AG10803 (cell line): ENCODE measurements at places on chromosomes 11 and 22.

- DNase-seq, result no peak
These were observed 13.1 kb upstream of the ACCSL start for GRCh38 chr11:44034639-44035038.

- DNase-seq, result no peak
These were observed 102.8 kb downstream of the GGTLC2 start for GRCh38 chr22:22746963-22747933.

GRCh38 chr11:122209619-122210366 is 93.8 kb upstream of the BLID start:
- peak; percentile 86 for DNase-seq

GRCh38 chr11:94477624-94478023 is 16.0 kb downstream of the MRE11 start:
- no peak for DNase-seq

- no peak for DNase-seq
These were observed 4.4 kb downstream of the EXPH5 start for GRCh38 chr11:108589136-108589535.

- no peak for DNase-seq
These were observed 139.6 kb downstream of the TRIM44 start for GRCh38 chr11:35802221-35802620.

GRCh38 chr22:30673136-30673535 is 5.5 kb upstream of the DUSP18 start:
- DNase-seq, result no peak

DNA sequence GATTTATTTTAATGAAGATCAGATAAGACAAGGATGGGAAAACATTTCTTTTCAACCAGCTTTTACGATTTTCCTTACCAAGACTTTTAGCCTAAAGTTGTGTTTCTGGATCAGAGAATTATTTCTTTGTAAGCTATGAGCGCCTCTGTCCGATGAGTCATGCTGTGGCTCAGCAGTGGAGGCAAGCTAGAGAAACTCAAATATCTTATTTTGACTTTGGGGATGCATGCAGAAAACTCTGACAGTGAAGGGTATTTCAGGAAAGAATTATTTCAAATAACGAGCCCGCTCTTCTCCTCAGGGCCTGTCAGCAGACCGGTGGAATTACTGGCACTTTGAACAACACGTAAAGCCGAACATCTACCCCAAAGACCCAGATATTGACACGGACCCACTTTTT is 77.9 kb upstream of the OR5AK2 start:
- no peak for DNase-seq

DNA sequence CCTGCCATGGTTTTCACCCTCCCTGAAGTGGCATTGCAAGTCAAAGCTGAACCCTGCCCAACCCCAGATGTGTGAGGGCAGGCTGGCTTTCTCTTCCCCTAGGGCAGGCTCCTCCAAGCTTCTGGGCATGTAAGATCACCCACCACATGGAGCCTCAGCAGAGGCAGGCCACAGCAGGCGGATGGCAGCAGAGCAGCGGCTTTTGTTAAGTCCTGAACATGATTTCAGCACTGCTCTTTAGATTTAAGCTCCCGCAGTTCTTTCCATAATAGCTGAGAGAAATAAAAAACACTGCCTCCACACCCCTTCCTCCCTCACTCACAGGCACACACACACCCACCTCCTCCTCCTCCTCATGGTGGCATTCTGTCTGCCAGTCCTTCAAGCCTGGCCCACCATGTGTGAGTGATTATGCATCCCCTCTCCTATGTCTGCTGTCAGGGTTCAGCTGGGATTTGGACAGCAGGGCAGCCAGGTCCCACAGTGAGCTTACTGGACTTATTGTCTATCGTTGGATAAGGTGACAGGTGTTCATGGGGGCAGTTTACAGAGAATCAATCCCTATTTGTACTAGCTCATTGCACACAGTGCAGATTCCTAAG is 5.0 kb upstream of the NTM start:
- no peak for DNase-seq

DNA sequence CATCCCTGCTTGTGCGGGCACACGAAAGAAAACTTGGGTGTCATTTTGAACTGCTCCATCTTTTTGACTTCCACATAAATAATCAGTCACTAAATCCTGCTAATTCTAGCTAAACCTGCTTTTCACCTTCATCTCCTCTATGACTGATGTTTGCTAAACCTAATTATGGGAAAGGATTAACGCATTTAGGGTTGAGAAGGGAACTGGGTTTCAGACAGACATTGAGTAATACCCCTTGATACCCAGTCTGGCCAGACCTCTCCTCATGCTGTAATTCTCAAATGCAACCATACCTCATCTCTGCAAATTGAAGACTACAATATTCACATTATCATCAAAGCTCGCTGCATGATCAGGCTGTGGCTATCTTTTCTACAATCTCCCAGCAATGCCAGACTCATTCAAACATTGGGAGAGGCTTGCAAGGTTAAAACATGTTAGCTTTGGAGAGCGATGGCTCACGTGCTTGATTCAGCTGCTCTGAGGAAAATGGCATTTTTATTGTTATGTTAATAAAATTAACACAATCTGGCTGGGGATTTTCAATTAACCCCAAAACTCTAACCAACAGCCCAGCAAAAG is 2.4 kb downstream of the HPS4 start:
- no peak for DNase-seq

- peak; percentile 32 for DNase-seq
These were observed 158.7 kb downstream of the ST3GAL4 start for GRCh38 chr11:126514061-126514693.

GRCh38 chr11:78248191-78248590 is 59.5 kb downstream of the USP35 start:
- peak; percentile 71 for DNase-seq

DNA sequence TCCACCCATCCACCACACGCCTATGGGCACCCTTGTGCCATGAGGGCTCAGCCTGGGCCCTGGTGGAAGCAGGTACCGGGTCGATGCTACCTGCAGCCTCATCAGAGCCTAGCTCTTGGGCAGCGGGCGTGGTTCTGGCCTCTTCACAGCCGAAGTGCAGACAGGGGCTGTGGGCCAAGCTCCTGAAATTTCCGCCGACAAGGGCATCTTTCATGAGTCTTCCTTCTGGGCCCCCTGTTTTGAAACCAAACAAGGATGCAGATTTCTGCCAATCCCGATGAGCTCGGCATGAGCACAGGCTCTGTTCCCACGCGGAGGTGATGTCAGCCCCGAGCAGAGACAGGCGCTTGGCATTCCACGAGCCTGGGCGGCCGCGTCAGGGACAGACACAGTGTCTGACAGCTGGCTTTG is 22.6 kb upstream of the MGAT3 start:
- peak; percentile 18 for DNase-seq

GRCh38 chr11:47288066-47288465 is 18.1 kb downstream of the MADD start:
- DNase-seq, result no peak
